NCI-H460 (cell line): ENCODE measurements at places on chromosomes 5 and 9.
A peak's percentile ranks its signal among the peaks of the same experiment; 100 is the strongest.

GRCh38 chr5:156350256-156350655 lies 23.3 kb downstream of the SGCD start:
- no peak for DNase-seq

GRCh38 chr9:76218117-76218885 lies 175.9 kb downstream of the RFK start:
- DNase-seq: no peak

- DNase-seq: no peak
Measured at GRCh38 chr5:163105456-163105855, 331.9 kb upstream of the CCNG1 start.

DNA sequence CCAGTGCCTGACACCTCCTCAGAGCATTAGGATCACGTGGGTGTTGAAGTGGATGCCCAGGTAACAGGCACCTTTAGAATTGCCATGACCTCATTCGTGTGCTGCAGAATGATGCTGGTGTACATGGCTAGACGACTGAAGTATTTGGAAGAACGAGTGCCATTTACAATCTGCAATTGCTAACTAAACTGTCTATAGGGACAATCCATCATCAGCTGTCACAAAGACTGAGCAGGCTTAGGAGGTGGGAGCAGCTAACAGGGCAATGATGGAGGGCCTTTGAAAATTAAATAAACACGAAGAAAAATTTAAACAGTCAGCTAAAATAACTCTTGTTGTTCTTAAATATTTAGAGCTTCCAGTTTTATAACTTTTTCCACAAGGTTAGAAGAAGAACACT lies 375.8 kb downstream of the GADD45G start:
- no peak for DNase-seq

- peak; percentile 97 for DNase-seq
Measured at GRCh38 chr9:130689937-130690700, 3.5 kb upstream of the EXOSC2 start.

DNA sequence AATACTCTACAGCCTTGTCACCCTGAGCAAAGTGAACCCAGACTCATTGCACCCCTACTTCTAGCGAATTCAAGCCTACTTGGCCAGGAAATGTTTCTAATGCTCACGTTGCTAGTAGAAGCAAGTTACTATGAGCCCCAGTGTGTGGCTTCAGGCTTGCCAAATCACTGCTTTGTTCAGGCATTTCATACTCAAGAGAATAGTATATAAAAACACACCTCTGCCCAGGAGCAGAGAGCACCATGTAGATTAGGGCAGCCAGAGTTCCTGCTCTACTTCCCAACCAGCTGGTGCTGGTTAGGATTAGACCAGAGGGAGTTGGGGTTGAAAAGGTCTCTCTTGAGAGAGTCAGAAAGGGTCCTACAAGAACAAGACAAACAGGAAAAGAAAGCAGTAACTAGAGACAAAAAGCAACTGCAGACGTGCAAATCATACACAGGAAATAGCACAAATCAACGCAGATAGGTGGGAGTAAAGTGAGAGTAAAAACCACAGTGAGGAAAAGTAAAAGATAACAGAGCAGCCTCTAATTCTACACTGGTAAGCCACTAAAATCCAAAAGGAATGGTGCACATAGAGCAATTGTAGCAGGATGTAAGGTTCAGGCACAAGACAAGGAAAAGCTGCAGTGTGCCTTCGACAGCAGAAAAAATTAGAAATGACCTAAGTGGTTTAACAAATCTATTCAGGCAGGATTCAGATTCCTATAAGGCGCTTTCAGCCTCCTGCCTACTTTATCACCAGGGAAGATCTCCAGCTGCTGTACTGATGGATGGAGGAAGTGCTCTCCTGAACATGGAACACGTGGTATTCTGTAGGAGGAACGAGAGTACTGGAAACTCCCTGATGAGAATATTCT lies 49.6 kb upstream of the KIF2A start:
- DNase-seq: no peak

DNA sequence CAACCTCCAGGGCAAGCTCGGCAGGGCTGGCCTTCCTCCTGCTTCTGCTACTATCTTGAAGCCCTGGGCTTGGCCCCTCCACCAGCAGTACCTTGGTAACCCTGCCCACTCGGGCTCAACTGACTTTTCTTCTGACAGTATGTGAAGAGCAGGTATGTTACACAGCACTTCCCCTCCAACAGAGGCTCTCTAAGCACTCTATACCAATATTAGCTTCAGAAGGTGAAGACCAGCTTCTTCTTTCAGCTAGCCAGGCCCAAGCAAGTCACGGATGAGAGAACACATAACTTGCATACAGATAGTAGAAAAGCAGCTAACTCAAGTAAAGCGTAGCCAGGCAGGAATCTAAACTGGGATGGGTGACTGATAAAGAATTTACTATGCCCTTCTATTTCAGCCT lies 64.3 kb downstream of the FEM1C start:
- DNase-seq: no peak

DNA sequence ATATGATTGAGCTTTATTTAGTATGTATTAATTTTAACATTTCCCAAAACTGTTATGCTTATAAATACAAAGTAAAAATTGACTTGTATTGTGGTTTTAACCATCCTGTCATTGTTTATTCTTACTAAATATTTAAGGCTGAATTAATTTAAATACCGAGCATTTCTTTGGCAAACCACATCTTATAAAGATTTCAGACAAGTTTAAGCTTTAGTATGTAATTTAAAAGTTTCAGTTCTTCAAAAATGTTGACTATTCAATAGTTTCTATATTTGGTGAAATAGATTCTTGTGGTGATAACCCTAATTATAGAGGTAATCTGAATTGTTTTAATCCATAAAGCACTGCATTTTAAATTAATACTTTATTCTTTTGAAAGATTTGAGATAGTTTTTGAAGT lies 65.5 kb downstream of the CCNH start:
- no peak for DNase-seq

GRCh38 chr5:179680014-179680779 lies 637 bp downstream of the CBY3 start:
- DNase-seq: no peak

DNA sequence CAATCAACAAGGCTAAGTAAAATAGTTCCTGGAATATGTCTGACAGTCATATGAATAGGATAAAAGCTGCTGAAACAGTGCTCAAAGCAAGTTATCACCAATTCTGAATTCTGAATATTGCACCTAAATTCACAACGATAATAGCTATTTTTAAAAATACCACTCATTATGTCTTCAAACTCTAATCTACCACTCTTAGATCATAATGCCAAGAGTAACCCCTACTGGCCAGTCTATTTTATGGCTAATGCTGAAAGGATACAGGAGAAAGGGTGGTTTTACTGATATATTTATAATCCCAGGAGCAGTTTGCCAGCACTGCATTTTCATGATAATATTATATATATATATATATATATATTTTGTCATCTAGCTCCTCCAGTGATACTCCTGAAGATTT lies 232.8 kb downstream of the PDE4D start:
- peak; percentile 38 for DNase-seq

GRCh38 chr9:81906671-81907070 lies 21.6 kb upstream of the SPATA31D4 start:
- no peak for DNase-seq

DNA sequence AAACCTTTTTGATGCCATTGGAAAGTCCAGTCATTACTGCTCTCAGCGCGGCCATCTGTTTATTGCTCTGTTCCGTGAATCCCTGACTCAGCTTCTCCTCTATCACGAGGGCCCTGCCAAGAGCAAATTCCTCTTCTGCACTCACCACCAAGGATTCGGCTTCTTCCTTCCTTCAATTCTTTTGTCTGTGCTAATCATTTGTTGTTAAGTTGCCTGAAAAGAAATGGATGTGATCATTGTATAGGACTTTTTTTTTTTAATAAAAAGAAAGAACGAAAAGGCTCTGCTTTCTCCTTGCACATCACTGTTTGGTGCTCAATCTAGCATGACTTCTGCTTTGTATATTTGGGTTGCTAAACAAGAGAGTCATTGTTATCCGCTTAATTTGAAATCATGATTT lies 128.7 kb upstream of the PIK3R1 start:
- DNase-seq: no peak

- no peak for DNase-seq
Measured at GRCh38 chr9:77015327-77016048, 4.0 kb upstream of the FOXB2 start.

- no peak for DNase-seq
Measured at GRCh38 chr5:142057697-142058056, 44.9 kb upstream of the GNPDA1 start.

DNA sequence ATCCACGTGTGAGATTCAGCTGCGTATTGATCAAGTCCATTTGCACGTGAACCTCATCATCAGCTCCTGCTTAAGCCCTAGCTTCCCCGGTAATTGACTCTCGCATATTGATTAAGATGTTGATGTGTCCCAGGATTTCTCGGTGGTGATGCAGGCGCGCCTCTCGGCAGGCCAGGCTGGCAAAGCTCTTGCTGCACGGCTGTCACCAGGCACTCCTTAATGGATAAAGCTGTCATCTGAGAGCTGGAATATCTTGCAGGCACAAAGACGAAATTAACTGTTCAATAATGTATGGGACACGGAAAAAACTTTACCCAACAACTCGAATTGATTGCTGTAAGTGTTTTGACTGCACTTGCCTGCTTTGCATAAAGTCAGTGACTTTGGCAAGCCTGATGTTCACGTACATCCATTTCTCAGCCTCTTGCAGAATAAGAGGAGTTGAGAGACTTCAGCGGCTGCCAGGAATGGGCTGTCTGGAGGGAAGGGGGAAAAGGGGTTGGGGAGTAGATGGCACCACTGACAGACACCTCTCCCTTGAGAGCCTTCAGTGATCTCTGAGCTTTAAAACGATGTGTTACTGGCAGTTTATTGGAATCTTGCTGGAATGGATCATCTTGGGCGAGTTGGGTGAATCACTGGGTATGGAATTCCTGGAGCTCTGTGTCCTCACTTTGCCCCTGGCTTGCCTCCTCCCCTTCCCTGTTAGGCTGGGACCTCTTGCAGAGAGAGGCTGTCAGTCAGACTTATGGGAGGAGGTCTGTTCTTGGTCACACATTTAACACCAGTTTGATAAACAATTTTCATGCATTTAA lies 650.3 kb downstream of the CCDC171 start:
- no peak for DNase-seq

- peak; percentile 4 for DNase-seq
Measured at GRCh38 chr5:38979535-38979934, 94.7 kb downstream of the RICTOR start.

GRCh38 chr5:118551031-118551430 lies 437.3 kb downstream of the DTWD2 start:
- no peak for DNase-seq

- DNase-seq: peak; percentile 81
Measured at GRCh38 chr9:106921341-106921899, 58.5 kb downstream of the ZNF462 start.

GRCh38 chr5:146059460-146060220 lies 45.7 kb downstream of the PLAC8L1 start:
- no peak for DNase-seq

DNA sequence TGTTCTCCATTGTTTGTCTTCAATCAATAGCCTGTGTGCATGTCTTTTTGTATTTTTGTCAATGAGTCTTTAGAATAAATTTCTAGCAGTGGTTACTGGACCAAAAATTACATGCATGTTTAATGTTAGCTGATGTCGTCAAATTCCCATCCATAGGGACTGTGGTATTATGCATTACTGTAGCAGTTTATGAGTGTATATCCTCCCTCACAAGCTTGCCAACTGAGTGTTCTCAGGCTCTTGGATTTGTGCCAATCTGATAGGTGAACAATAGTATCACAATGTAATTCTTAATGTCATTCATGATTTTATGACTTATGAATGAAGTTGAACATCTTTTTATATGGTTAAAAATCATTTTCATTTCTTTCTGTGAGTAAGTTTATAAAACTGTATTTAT lies 13.0 kb downstream of the SNX24 start:
- no peak for DNase-seq

DNA sequence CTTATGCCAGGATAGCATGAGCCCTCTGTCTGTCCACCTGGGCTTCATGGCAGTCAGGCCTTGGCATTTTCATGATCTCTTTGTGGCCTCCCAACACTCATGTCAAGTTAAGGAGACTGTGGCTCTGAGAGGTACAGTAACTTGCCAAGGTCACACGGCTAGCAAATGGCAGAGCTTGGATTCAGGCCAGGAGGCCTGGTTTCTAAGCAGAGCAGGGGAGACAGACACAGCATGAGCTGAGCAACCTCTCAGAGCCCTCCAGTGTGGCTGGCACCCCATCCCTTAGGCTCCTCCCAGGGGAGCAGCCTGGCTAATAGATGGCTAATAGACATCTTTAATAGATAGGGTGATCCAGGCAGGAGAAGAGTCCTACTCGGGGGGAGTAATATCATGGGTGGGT lies 4.1 kb downstream of the SYNPO start:
- no peak for DNase-seq
